ENCODE measurements at places on chromosomes 3 and 15.

DNA sequence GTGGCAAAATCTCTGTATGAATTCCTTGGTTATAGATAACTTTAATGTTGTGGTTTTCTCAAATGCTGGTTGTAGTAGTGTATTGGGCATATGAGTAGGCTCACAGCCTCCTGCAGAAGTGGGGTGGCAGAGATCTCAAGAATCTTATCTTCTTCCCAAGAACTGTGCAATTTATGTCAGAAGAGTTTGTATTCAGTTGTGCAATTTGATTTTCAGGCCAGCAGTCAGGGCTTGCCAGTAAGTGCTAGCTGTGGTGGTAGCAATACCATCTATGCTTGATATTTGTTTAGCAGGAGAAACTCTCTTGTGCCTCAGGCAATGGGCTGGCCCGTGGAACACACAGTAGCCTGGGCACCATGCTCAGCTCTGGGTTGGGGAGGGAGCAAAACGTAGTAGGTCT is 58.4 kb upstream of the GOLIM4 start:
- no peak for DNase-seq

- no peak for DNase-seq
These were observed 128.5 kb downstream of the LSAMP start for GRCh38 chr3:116316771-116317170.

DNA sequence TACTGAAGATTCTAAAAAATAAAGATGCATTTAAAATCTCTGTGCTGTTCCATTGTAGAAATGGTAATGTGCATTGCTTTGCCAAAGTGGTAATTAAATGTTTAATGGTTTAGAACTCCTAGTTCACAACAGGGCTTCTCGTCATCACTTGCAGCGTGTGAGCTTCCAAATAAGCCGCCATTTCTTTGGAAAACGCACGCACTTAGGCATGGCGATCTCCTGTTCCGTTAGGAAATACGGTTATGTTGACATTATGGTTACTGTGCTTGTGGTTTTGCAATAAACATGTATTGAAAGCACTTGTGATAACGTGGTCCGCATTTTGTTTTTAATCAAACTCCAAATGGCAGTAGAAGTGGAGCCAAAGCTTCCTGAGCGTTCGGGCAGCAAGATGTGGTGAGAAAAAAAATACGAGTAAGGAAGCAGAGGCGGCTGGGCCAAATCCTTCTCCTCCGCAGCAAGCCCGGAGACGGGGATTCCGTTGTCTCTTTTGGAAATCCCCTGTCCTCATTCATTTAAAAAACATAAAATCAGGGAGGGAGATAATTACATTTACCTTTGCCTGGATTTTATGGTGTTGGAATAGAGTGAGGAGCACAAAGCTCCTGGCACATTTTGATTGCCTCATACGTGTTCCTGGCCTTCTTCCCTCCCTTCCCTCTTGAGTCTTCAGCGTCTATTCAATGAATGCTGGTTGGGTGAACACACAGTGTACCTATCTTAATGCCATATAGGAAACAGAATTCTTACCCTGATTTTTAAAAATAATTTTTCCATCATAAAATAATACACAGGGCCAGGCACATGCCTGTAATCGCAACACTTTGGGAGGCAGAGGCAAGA is 97.5 kb downstream of the SLC49A4 start:
- no peak for DNase-seq

- peak; percentile 71 for DNase-seq
These were observed 191.6 kb downstream of the GAP43 start for GRCh38 chr3:115814778-115815380.

- DNase-seq: no peak
These were observed 12.4 kb downstream of the CIB1 start for GRCh38 chr15:90221246-90221900.

DNA sequence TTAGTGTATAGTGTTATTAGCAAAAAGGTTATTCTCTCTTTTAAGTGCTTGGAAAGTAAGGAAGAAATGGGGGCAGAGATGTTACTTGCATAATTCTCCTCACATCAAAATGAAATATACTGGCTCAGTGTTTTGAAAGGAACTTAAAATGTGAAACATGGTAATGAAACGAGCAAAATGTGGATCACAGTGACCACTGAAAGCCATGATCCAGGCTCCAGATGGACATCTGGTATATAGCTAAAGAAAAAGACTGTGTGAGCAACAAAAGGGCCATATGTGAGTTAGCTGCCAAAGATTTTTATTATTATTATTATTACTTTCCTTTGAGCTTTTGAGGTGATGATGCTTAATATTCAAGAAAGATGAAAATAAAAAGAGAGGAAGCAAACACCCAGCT is 89.6 kb downstream of the GAP43 start:
- DNase-seq: no peak

DNA sequence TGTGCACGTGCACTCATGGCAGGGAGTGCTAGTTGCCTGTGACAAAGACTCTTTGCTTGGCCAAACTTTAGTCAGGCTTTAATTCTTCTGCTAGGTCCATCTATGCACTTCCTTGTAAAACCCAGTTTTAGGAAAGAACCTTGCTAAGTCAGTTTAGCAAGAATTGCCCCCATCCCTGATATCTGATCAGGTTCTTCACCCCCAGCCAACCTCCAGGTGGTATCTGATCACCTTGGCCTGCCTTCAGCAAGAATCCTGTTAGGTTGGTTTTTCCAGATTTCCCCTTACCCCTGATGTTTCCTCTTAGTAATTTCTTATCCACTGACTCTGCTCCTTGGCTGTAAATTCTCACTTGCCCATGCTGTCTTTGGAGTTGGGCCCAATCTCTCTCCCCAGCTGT is 8.4 kb downstream of the HSPBAP1 start:
- DNase-seq: no peak

GRCh38 chr3:117987256-117987655 is 1047.4 kb downstream of the IGSF11 start:
- DNase-seq: no peak

DNA sequence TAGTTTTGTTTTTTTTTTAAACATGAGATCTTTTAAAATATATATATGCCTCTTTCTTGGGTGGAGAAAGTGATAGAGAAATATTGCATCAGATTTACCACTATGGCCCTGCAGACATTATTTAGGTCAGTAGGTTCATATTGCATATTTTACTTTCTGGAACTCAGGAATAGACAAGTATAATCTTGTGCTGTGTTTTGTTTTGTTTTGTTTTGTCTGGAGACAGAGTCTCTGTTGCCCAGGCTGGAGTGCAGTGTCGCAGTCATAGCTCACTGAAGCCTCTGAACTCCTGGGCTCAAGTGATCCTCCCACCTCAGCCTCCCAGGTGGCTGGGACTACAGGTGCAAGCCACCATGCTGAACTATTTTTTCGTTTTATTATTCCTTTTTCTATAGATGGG is 21.5 kb upstream of the DUT start:
- no peak for DNase-seq

DNA sequence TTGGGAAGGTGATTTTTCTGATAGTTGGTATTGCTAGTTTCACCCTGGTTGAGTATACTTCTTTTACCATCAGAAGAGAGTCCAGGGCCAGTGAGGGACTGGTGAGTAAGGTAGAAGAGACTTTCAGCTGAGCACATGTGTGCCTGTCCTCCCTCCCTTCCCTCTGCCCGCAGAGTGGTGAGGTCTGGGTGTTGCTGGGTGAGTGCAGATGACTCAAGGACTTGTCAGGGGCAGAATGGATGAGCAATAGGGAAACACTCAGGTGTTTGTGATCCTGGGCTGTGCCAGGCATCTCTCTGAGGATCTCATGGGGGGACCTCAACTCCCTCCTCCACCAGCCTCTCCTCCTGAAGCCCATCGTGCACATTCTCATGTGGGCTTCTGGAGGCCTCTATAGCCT is 76.0 kb upstream of the GSK3B start:
- DNase-seq: no peak

- DNase-seq: no peak
These were observed 475.4 kb downstream of the AGBL1 start for GRCh38 chr15:86555098-86555497.

- DNase-seq: no peak
These were observed 7.6 kb downstream of the SELENOS start for GRCh38 chr15:101269479-101270223.

GRCh38 chr3:18444595-18445400 is 19.7 kb upstream of the SATB1 start:
- peak; percentile 57 for DNase-seq

GRCh38 chr15:31202953-31203352 is 101.4 kb upstream of the TRPM1 start:
- no peak for DNase-seq

GRCh38 chr3:42661593-42662022 is 8.1 kb downstream of the ZBTB47 start:
- no peak for DNase-seq

- no peak for DNase-seq
These were observed 3.1 kb downstream of the GLB1 start for GRCh38 chr3:33093847-33094246.

Data from activated T-cell treated with anti-CD3 and anti-CD28 coated beads for 4 hours (primary cell).